Lung (tissue), 17 donors: ENCODE measurements at places on chromosomes 12 and 14. TPM values are rescaled to one million over a fixed set of nuclear protein-coding genes. Genes with fewer than 3 reads are reported as not detected.

Gene ACACB
- 22.0 TPM for total RNA-seq

DNA sequence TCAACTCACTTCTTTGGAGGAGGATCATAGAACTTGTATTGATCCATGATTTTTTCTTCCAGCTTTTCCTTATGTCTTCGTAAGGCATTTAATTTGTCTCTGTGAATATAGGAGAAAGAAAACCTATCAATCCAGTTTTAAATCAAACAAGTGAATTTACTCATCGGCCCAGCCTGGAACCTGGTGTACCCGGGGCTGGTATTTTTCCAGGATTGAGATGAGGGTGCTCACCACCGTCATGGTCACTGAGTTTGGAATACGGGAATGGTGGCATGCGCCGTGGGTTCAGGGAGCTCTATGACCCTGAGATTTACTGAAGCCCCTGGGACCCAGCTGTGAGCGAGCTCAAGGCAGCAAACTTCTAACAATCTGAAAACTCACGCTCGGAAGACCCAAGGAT lies 46.5 kb upstream of the GPR68 start:
- no peak for DNase-seq

DNA sequence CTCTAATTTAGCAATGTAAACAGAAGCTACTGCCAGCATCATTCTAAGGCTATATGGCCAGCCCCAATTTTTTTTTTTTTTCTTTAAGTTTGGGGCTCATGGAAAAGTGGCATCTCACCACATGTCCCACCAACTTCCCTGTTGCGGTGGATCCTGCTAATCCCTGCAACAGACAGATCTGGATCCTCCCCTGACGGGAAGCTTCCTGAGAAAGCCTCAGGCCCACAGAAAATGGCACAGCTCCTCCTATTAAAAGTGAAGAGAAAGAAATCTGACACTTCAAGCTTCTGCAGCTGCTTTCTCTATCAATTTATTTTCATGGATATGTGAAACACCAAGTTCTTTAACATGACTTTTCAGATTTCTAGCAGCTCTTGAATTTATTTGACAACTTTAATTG lies 433.8 kb upstream of the DCN start:
- DNase-seq = no peak

- DNase-seq = peak; percentile 49
Observed at GRCh38 chr12:264269-264668, 1.6 kb upstream of the SLC6A13 start.

Gene NCAPD2
- 19.8 TPM for total RNA-seq

Gene NR4A1
- 56.8 TPM for total RNA-seq

Gene RNASE1
- total RNA-seq = 511 TPM

- DNase-seq = no peak
Observed at GRCh38 chr12:104825408-104825807, 132.7 kb downstream of the SLC41A2 start.

- DNase-seq = no peak
Observed at GRCh38 chr12:75996861-75997447, 34.6 kb downstream of the PHLDA1 start.

GRCh38 chr14:58633831-58634230 lies 3.9 kb upstream of the DACT1 start:
- DNase-seq = no peak

DNA sequence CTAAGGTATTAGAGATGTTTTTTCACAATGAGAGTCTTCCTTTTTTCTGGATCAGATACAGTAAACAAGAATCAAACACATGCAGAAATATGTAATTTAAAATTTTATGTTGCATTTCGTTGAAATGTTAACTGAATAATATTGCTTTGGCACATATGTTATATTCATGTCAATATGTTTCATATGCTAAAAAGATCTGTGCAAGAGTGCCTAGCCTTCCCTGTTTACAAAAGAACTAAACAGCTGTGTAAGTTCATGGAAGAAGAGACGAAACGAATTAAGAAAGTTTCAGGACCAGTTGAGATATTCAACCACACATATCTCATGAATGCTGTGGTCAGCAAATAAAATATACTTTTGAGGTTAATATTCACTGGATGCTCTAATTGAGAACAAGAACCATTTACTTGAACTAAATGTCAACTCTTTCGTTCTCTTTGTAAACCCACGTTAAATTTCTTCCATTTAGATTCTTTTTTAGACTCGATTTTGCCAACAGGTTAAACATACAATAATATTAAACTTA lies 289.5 kb downstream of the FOXG1 start:
- DNase-seq = no peak

GRCh38 chr12:109523071-109523470 lies 45.6 kb downstream of the UBE3B start:
- no peak for DNase-seq

DNA sequence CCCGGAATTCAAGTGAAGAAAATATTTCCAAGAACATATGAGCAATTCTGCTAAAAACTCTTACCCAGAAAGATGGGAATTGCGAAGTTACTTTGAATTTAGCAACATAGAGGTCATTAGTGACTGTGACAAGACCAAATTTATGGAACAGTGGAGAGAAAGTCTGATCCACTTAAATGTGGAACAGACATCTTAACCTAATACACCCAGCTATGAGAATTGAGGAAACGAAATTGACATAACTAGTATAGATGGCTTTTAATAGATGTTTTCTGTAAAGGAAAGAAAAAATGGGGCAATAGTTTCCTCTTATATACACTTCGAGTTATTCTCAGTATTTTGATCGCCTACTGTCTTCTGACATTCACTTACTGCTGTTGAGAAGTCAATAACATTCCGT lies 4.6 kb downstream of the OVCH1 start:
- no peak for DNase-seq

DNA sequence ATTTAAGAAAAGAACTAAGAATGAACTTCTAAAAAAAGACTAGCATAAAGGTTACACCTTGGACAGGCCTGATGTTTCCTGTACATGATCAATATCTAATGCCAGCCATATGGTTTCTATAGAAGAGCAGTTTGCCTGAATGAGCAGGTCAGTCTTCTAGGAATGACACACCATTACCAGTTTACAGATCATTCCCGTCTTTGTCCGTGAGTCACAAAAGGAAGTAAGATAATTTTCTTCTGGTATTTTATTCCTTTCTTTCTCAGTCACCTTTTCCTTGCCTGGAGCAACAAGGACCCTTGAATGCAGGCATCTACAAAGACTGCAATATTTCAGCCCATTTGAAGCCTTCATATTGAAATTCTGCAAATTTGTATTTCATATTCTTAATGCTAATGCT lies 44.6 kb upstream of the CNTN1 start:
- DNase-seq = no peak

DNA sequence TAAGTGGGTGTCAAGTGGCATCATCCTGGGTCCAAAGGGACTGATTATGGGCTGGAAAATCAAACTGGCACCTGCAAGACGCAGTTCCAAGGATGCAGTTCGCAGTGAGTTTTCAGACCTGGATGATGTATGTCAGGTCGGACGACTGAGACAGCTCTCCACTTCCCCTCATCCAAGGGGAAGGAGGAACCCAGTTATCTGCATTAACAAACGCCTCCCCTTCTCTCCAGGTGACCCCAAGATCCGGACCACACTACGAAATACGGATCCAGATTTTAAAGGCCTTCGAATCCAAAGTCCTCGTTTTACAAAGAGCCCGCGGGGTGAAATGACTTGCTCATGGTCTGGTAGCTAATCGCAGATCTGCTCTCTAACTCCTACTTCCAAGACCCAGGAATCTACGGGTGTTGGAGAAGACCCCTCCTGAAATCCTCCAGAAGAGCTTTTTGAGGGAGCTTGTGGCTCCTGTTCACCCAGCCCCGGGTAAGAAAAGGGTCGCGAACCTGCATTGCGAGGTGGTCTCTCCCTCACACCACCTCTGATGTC lies 460 bp upstream of the SYNE2 start:
- peak; percentile 26 for DNase-seq

DNA sequence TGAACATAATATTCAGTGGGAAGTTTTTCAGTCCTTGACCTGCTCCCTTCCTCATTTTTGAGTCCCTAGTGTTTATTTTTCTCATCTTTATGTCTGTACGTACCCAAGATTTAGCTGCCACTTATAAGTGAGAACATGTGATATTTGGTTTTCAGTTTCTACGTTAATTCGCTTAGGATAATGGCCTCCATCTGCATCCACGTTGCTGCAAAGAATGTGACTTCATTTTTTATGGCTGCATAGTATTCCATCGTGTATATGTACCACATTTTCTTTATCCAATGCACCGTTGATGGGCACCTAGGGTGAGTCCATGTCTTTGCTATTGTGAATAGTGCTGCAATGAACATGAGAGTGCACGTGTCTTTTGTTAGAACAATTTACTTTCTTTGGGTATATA lies 30.3 kb downstream of the MIA2 start:
- no peak for DNase-seq

- no peak for DNase-seq
Observed at GRCh38 chr12:119696943-119697342, 29.0 kb downstream of the PRKAB1 start.

Gene LHX5
- total RNA-seq = not detected

DNA sequence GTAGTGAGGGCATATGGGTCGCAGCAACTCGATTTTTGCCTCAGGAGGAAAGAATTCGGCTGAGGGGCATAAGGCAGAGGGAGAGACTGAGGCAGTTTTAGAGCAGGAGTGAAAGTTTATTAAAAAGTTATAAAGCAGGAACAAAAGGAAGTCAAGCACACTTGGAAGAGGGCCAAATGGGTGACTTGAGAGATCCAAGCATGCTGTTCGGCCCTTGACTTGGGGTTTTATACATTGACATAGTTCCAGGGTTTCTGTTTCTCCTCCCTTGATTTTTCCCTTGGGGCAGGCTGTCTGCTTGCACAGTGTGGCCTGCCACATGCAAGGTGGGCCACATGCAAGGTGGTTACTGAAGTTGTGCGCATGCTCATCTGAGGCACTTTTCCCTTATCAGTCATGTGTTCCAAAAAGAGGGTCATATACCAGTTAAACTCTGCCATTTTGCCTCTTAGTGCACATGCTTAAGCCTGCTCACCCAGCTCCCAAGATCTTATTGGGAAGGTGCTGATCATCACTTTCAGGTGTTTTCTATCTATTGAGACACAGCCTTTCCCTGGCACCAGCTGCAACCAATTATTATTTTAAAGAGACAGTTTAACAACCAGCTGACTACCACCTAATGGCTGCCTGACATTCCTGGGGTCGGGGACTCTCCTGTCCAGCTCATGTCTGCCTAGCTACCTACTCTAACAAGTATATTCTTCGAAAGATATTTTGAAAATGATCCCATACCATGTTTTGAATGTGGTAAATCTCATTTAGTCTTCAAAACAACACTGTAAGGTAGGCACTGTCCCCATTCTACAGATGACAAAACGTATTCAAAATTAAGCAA lies 19.9 kb downstream of the PTGER2 start:
- DNase-seq = peak; percentile 31

GRCh38 chr12:26327975-26328644 lies 132.7 kb downstream of the SSPN start:
- no peak for DNase-seq

Gene PLCZ1
- not detected for total RNA-seq

DNA sequence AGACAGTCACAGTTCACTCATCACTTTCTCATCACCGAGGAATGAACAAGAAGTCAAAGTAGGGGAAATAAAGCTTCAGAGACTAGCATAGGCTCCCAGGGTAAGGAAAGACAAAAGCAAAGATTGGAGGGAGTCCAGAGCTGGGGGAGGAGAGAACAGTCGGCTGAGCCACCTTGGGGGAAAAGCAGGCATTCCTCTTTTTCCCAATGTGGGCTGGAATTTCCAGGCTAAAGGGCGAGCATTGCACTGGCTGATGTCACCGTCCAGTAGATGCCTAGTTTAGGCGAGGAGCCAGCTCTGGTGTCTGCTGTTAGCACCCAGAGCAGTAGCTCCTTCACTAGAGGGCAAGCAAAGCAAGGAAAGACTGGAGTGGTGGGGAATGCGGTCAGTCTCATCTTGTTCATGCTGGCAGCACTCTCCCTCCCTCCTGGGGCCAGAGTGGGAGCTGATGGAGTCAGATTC lies 8.5 kb upstream of the KRT75 start:
- no peak for DNase-seq

Gene ADAM20
- total RNA-seq = 0.86 TPM

- no peak for DNase-seq
Observed at GRCh38 chr12:31759632-31760459, 31.0 kb upstream of the AMN1 start.

GRCh38 chr12:642633-643474 lies 20.4 kb downstream of the NINJ2 start:
- peak; percentile 79 for DNase-seq

DNA sequence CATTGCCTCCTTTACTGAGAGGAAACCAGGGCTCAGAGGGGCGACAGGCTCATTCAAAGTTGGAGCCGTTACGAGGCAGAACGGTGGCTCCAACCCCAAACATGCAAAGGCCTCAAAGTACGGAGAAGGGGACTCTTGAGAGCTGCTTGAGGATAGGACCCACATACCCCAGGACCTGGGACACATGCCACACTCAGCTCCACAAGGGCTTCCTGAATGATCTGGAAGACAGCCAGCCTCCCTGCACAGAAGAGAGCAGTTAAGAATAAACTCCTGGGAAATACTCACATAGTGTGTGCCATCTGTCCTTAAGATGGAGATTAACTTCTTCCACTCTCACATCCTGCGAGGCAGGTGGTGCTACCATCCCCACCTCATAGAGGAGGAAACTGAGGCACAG lies 26.6 kb upstream of the NXPH4 start:
- peak; percentile 87 for DNase-seq

Gene COX8C
- not detected for total RNA-seq

GRCh38 chr12:45575417-45575816 lies 154.1 kb upstream of the ARID2 start:
- DNase-seq = no peak

GRCh38 chr12:28456934-28457710 lies 266.9 kb downstream of the CCDC91 start:
- no peak for DNase-seq

Gene IGF1
- 60.7 TPM for total RNA-seq

Gene CABP1
- total RNA-seq = 0.58 TPM

- DNase-seq = no peak
Observed at GRCh38 chr12:110957652-110958051, 37.3 kb upstream of the MYL2 start.

GRCh38 chr14:65098586-65098985 lies 3.7 kb downstream of the MAX start:
- DNase-seq = no peak

DNA sequence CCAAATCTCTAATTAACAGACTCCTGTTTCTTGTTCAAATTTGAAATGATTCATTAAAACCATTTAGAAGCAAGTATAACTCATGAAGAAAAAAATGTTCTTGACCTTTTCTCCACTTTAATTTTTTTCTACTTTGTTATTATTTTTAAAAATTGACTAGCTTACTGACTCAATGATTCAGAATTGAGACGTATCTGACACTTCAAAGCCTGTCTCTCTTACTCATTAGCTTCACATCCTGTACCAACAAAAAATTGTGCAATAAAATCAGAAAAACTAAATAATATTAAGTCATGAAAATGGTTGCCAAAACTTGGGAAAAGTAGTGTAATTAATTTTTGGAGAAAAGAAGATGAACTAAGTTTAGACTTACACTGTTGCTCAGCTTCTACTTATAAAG lies 331.2 kb downstream of the SLC16A7 start:
- no peak for DNase-seq
